NAMALWA (cell line): ENCODE measurements at places on chromosomes 4 and X.

GRCh38 chr4:138845054-138845453, 170.5 kb upstream of the NOCT start:
- no peak for DNase-seq

GRCh38 chr4:169219440-169219839, 51.3 kb downstream of the SH3RF1 start:
- no peak for DNase-seq

- DNase-seq = no peak
Measured at GRCh38 chr4:138158746-138159297, 83.3 kb downstream of the SLC7A11 start.

- no peak for DNase-seq
Measured at GRCh38 chrX:22095286-22095685, 63.2 kb downstream of the PHEX start.

GRCh38 chrX:142977128-142977914, 48.4 kb upstream of the SPANXN4 start:
- peak; percentile 33 for DNase-seq

- no peak for DNase-seq
Measured at GRCh38 chrX:97672138-97672537, 788.4 kb downstream of the RPA4 start.

DNA sequence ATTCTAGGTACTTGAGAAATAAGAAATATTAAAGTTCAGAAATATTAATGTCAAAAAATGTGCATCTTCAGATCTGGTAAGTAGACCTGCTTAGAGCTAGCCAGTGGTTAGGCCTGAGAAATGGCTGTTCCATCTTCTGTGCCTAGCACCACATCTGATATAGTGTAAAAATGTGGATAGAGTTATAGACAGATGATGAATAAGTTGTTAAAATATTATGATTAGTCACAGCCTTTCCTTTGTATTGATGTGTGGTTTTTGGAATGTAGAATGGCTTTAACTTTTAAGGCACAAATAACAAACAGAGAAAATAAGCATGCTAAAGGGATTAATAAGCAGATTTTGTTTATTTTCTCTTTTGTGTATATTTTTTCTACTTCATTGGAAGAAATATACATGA, 133.5 kb upstream of the NUDT6 start:
- no peak for DNase-seq

DNA sequence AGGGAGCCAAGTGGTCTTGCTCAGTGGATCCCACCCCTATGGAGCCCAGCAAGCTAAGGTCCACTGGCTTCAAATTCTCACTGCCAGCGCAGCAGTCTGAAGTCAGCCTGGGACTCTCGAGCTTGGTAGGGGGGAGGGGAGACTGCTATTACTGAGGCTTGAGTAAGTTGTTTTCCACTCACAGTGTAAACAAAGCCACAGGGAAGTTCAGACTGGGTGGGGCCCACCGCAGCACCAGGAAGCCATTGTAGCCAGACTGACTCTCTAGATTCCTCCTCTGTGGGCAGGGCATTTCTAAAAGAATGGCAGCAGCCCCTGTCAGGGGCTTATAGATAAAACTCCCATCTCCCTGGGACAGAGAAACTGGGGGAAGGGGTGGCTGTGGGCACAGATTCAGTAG, 721.0 kb upstream of the NDST4 start:
- DNase-seq = no peak

GRCh38 chrX:106391284-106391911, 220.4 kb upstream of the RADX start:
- no peak for DNase-seq

DNA sequence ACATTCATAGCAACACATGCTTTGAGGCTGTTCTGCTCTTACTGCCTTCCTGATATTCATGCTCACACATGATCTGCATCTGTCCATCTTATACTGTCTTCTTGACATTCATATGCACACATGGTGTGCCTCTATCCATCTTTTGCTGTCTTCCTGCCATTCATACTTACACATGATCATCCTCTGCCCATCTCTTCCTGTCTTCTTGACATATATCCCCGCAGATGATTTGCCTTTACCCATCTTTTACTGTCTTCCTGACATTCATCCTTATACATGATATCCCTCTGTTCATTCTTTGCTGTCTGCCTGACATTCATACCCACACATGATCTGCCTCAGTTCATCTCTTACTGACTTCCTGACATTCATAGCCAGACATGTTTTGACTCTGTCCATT, 36.8 kb downstream of the SCML1 start:
- no peak for DNase-seq

- peak; percentile 44 for DNase-seq
Measured at GRCh38 chrX:54248309-54248708, 65.3 kb upstream of the FAM120C start.

DNA sequence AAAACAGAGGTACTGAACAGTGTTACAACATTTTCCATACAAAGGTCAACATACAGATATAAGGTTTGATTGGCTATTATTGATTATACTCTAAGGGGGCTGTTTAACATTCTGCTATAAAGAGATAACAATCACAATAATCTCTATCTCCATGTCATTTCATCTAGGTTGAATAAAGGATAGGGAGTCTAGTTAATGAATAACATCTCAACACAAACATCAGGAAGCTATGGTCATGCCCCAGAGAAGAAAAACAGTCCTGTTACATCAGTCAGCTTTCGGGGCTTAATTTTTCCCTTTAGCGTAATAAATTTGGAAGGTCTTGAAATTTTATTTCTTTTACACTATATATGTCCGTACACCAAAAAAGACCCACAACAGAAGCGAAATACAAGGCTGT, 41.5 kb upstream of the DCAF8L2 start:
- DNase-seq = no peak

- DNase-seq = no peak
Measured at GRCh38 chr4:110653321-110654253, 30.7 kb upstream of the PITX2 start.

DNA sequence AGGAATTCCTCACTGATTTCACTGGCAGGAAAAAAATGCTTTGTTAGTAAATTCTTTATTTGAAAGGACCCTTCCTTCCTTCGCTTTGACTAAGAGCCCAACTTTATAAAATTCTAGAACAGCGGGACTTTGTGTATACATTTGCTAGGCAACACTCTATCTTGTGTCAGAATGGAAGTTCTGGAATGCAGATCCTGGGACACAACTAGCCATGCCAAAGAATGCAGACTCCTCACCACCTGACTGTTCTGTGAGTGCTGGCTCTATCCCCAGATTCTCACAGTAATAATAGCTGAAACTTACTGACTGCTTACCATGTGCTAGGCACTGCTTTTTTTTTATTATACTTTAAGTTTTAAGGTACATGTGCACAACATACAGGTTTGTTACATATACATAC, 73.3 kb upstream of the ZDHHC15 start:
- DNase-seq = no peak

DNA sequence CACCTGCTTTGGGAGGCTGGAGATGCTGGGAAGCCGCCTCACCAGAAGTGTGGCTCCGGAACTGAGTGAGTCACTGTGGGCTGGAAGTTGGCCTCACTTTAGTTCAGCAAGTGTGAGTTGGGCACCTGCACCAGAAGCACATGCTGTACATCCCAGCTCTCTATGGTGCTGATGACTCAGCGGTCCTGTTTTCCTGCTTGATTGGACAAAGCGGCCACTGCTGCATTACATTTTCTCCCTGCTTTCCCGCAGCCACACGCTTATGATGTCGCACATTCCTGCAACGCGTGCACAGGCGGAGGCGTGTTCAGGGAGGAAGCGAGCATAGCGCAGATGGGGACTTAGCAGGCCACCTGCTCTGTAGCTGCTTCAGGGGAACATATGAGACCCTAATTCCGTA, 26.7 kb upstream of the CLDN34 start:
- DNase-seq = no peak
